ENCODE measurements at places on chromosomes 7 and 10. TPM values are rescaled to one million over a fixed set of nuclear protein-coding genes. Genes with fewer than 3 reads are reported as not detected.
A peak's percentile ranks its signal among the peaks of the same experiment; 100 is the strongest.

DNA sequence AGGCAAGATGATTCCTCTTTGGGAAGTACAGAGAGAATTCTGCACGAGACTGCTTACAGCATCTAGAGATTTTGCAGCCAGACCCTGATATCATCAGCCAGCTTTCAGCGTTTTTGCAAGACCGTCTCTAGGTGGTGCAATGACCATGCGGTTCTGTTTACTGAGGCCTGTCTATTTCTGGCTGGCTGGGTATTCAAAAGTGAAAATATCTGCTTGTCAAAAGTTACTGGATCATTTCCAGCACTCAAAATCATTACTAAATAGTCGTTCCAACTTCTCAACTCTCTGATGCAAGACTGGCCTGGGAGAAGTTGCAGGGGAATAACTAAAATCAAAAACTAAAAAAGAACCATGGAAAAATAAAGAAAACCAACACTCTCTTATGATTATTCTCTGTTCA is 240.1 kb downstream of the ELMO1 start:
- H3K27ac ChIP-seq = peak overlapping the region; percentile 67
- peak; percentile 93 for DNase-seq
- no peak overlapping the region for H3K4me3 ChIP-seq

DNA sequence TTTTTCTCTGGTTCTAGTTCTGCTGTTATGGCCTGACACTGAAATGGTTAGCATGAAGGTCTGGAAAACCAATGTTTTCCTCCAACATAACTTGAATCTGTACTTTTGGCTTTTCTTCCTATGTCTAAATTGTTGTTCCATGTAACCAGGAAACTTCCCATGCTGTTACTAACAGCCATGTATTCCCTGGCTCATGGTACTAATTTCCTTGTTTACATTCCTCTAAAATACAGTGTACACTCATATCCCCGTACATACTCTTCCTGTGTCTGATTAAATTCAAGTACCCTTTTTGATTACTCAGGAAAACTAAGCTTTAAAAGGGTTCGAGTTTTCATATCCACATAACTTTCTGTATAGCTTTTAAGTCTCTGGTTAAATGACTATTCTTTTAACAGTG is 12.3 kb upstream of the ACSM6 start:
- no peaks in the 10 kb centered on the region for H3K27me3 ChIP-seq
- H3K27ac ChIP-seq = no peak overlapping the region
- H3K4me1 ChIP-seq = peaks cover 10% of the 10 kb centered on the region

- DNase-seq = peak; percentile 83
- peaks cover 82% of the 10 kb centered on the region for H3K4me1 ChIP-seq
- no peak overlapping the region for H3K4me3 ChIP-seq
- H3K36me3 ChIP-seq = no peaks in the 10 kb centered on the region
- no peaks in the 10 kb centered on the region for H3K27me3 ChIP-seq
Measured at GRCh38 chr7:28130277-28130676, 50.3 kb downstream of the JAZF1 start.

- no peaks in the 10 kb centered on the region for H3K36me3 ChIP-seq
- H3K4me3 ChIP-seq = no peak overlapping the region
- no peak overlapping the region for H3K27ac ChIP-seq
- H3K27me3 ChIP-seq = no peaks in the 10 kb centered on the region
- no peaks in the 10 kb centered on the region for H3K4me1 ChIP-seq
Measured at GRCh38 chr7:98520356-98520951, 96.6 kb upstream of the NPTX2 start.

GRCh38 chr10:73414230-73414945 is 530 bp upstream of the ANXA7 start:
- peak overlapping the region; percentile 82 for H3K4me3 ChIP-seq
- no peaks in the 10 kb centered on the region for H3K27me3 ChIP-seq
- peaks cover 19% of the 10 kb centered on the region for H3K4me1 ChIP-seq
- H3K36me3 ChIP-seq = no peaks in the 10 kb centered on the region

- H3K27ac ChIP-seq = no peak overlapping the region
- no peaks in the 10 kb centered on the region for H3K36me3 ChIP-seq
- no peaks in the 10 kb centered on the region for H3K27me3 ChIP-seq
Measured at GRCh38 chr7:30263090-30263710, 21.2 kb upstream of the ZNRF2 start.

GRCh38 chr10:13707156-13707881 is 120.6 kb downstream of the PRPF18 start:
- no peaks in the 10 kb centered on the region for H3K36me3 ChIP-seq
- H3K27me3 ChIP-seq = no peaks in the 10 kb centered on the region
- peak overlapping the region; percentile 71 for H3K27ac ChIP-seq
- DNase-seq = peak; percentile 93
- peak overlapping the region; percentile 61 for H3K4me3 ChIP-seq
- peaks cover 66% of the 10 kb centered on the region for H3K4me1 ChIP-seq

TUBB8 gene
- total RNA-seq = not detected

EIF5AL1 gene
- under 0.01 TPM for total RNA-seq

GTF2IRD1 gene
- total RNA-seq = 15.0 TPM

All from sigmoid colon (tissue), 7 donors.